Fibroblast of skin of back (primary cell): ENCODE measurements at places on chromosomes 5 and 9.

- peak; percentile 96 for DNase-seq
These were observed 96.7 kb downstream of the EDIL3 start for GRCh38 chr5:84287951-84288350.

GRCh38 chr5:146883511-146883910, 5.0 kb upstream of the PPP2R2B start:
- DNase-seq, result no peak

GRCh38 chr5:107472620-107473064, 198.1 kb downstream of the EFNA5 start:
- DNase-seq, result no peak

DNA sequence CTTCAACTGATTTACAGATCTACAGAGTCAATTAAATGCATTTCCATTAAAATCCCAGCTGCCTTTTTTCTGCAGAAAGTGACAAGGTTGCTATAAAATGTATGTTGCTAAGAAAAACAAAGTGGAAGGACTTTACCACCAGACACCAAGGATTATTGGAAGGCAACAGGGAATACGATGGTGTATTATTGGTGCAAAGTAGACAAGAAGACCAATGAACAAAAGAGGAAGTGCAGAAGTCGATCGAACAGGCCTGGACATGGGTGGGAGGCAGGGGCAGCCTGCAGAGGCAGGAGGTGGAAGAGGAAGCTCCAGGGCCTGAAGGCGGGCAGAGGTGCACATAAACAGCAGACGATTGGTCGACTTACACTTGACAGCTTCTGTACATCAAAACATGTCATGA, 10.6 kb upstream of the SLC6A19 start:
- DNase-seq, result no peak

DNA sequence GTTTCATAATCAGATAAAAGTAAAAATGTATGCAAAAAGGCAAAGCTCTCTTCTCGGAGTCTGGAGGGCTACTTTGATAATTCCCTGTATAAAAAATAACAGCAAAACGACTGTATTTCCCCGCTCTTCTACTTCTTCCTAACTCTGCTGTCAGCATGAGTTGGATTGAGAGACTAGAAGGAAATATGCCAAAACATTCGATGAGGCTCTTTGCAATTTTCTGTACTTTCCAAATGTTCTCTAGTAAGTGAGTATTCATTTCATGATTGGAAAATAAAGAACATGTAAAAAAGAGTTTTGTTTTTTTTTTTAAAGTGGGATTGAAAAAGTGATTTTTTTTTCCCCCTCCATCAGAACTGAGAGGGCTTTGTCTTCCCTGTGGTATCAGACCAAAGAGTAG, 677.5 kb downstream of the ACTL7B start:
- DNase-seq, result no peak

GRCh38 chr9:128099932-128100491, 27.5 kb downstream of the PTGES2 start:
- DNase-seq, result no peak

DNA sequence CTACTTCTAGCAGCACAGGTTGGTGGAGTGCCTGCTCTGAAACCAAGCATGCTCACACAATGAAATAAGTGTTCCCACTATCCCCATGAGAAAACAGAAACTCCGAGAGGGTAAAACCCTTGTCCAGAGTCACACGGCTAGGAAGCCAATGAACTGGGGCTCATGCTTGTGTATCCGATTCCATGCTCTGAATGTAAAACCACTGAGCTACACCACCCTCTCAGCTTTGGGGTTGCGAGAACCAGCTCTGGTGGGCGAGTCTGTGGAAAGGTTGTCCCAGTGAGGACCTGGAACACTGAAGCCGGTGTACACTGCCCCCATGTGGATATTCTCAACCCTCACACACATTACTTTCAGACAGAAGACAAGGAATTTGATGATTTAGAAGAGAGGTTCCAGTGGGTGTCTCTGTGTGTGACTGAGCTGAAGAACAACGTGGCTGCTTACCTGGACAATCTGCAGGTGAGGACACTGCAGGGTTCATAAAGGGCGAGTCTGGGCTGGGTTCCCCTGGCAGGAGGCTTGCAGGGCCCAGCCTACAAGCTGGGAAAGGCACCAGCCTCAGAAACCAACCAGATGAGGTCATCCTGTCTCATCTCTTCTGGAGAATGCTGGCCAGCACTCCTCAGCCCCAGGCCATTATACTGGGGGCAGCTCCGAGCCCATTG, 37.4 kb downstream of the ARHGEF37 start:
- DNase-seq, result peak; percentile 73

- no peak for DNase-seq
These were observed 136.1 kb downstream of the MACIR start for GRCh38 chr5:103394676-103395075.

DNA sequence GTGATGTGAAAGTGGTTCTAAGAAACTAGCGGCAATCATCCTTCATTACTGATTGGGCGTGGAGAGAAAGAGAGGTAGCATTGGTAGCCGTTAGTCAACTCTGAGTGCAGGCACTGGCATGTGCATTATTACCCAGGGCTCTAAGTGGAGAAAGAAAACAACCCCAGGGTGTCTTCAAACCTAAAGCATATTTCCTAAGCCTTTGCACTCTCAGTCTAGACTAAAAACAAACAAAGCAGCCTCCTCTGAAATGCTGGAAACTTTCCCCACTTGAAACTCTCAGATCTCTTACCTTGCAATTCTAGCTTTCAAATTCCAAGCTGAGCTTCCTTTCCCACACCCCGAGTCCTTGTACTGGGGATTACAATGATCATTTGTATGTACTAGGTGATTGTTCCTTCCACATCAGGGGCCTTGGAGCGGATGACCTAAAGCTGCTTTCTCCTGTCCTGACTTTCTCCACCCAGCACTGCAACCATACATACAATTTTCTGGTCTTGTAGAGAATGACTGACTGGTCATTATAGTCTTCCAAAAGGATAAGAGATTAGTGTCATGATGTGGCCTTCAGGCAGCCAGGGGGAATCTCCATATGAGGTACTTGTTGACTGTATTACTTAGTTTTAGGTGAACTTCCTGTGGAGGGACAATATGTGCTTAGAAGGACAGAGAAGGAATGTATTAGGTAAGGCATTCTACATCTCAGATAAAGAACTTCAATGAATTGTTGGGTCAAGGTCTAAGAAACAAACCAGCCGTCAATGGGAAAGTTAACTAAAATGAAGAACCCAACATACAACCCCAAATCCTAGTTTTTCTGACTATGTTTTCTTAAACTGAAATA, 98.3 kb upstream of the CDKN2B start:
- DNase-seq, result peak; percentile 93

DNA sequence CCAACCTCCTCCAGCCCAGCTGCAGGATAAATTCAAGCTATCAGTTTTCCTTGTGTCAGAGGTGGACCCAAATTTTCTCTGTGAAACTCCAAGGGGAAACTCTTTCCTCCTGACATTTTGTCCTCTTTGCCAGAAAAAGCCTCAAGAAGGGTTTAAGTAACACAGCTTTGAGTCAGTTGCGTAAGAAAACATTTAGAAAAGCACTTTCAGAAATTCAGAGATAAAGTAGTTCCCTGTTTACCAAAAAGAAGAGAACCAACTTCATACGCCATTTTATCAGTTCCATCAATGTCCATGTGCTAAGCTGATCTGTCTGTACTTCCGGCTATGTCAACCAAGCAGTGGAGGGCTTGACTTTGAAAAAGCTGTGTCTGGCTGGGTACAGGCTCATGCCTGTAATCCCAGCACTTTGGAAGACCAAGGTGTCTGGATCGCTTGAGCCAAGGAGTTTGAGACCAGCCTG, 19.9 kb upstream of the SUSD1 start:
- no peak for DNase-seq

- DNase-seq, result no peak
These were observed 548.3 kb upstream of the CDH18 start for GRCh38 chr5:20536341-20536740.

- no peak for DNase-seq
These were observed 49.2 kb downstream of the GABRA6 start for GRCh38 chr5:161734741-161735140.

DNA sequence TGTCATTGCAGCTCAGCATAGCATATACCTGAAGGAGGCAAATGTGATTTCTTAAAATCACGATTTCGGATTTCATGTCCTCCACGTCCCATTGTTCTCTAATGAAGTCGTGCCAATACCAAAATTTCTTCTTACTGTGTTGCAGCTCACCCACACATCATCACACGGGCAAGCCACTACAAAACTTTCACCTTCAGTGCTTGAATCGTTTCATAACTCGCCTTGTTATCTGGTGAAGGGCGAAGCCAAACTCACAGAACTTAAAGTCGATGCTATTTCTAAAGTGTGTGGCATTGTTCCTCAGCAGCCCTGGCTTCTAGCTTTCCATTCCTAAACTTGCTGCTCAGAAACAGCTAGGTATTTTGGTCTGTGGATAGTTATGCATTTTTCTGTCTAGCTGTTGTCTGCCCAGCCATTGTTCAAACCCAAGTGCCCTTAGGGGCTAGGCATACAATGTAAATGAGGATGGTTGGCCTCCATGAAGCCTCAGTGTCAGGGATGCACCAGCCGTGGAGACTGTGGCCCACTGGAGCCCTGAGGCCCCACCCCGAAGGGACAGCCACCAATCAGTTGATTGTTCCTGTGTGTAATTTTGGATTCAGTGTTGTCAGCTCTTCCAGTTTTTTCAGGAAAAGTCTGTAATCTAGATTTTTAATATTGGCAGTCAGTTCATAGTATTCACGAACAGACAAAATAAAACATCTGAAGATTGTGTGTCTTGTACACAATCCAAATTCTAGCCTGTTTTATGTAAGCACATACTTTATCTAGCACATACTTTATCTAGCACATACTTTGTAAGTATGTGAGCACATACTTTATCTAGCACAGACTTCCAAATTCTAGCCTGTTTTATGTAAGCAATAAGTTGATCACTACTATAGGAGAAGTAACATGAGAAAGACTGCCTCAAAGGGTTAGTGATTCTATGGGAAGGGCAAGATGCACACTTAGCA, 112.8 kb downstream of the DAPK1 start:
- DNase-seq, result peak; percentile 63

DNA sequence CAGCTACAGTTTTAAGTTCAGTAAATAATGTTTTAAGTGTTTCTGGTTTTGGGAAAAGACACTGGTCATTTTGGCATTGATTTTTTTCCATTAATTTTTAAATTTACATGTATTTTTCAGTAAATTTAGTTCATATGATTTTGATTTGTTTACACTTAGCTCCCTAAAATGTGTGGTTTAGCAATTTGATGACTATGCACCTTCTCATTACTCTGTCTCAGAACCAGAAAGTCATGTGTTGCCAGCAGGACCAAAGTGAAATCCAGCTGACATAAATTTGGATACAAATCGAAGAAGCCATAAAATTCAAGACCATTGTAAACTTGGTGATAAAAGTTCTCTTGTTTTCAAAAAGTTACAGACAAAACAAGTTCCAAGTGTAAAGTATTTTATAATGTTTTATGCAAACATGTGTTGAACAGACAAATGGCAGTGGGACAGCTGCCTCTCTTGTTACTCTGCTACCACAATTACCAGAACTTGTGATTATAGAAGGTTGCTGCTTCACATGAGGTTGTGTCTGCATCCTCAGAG, 354.8 kb downstream of the NR2F1-AS1 start:
- DNase-seq, result no peak

DNA sequence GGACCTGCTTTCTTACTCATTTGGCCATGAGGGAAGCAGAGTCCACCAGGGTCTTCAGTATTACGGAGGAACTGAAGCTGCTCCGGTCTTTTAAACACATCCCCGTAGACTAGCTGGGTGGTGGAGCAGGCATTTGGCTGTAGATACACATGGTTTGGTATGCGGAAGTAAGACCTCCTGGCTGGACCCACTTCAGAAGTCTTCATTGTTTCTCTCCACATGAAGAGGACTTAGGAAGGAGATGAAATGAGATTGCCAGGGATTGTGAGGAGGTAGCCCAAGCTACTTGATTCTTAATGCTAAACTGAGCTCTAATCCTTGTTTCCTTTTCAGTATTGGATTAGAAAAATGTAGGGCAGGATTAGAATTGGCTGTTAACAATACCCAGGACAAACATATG, 32.9 kb downstream of the STXBP1 start:
- DNase-seq, result peak; percentile 26

DNA sequence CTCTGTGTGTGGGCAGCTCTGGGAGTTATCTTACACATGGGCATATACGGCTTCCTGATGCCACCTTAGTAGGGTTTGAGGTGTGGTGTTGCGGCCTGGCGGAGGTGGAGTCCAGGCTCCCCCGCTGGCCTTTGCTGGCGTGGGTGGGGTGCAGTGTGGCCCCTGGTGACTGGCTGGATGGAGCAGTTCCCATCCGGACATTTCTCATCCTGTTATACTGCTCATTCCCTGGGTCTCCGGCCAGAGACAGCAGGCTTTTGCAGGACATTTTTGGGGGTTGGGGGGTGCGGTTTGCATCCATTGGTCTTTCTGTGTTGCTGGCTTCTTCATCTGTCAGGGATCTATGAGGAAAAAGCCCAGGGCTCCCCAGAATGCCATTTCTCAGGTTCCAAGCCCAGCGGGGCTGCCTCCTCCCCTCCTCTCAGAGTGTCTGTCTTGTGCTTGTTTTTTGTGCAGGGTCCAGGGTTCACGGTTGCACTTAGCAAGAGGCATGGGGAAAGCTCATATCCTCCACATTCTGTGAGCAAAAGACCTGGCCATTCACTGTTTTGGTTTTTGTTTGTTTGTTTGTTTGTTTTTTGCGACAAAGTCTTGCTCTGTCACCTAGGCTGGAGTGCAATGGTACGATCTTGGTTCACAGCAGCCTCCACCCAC, 22.3 kb downstream of the NDUFS6 start:
- no peak for DNase-seq

- no peak for DNase-seq
These were observed 113.9 kb downstream of the TAF11L14 start for GRCh38 chr5:17748201-17748600.

DNA sequence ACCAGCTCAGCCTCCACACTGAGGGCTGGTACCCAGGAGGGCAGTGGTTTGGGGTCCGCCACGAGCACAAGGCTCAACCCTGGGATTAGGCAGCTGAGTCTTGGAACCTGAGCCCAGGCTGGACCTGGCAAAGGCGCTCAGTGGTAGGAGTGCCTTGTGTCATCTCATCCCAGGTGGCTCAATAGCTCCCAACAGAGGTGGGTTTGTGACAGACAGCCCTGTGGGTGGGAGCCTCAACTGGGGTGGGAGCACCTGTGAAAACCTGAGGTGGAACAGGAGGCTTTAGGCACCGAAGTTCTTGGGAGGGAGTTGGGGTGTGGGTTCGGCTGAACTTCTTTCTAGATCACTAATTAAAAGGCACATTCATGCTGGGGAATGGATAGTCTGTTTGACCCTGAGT, 35.2 kb upstream of the SMU1 start:
- DNase-seq, result no peak
